Suprapubic skin (tissue), 4 donors: ENCODE measurements at places on chromosomes 7 and 10. TPM values are rescaled to one million over a fixed set of nuclear protein-coding genes. Genes with fewer than 3 reads are reported as not detected.

Gene MRLN
- total RNA-seq: not detected

Gene ZNF853
- total RNA-seq: 4.6 TPM

Gene IFIT1
- total RNA-seq: 2.5 TPM

Gene MYL7
- total RNA-seq: not detected

Gene RBAK
- 6.4 TPM for total RNA-seq

Gene TAS2R4
- total RNA-seq: 6.0 TPM

Gene SCIN
- total RNA-seq: 4.9 TPM

Gene ZNF804B
- total RNA-seq: not detected

Gene MMP21
- 0.23 TPM for total RNA-seq

Gene ABCB1
- 7.0 TPM for total RNA-seq

Gene H2BK1
- total RNA-seq: not detected

Gene PTF1A
- not detected for total RNA-seq

Gene PPP1R3C
- total RNA-seq: 5.1 TPM

Gene CD36
- total RNA-seq: 66.0 TPM

Gene RPEL1
- total RNA-seq: not detected
